ENCODE measurements at places on chromosomes 2 and 18. TPM values are rescaled to one million over a fixed set of nuclear protein-coding genes. Genes with fewer than 3 reads are reported as not detected.

DNA sequence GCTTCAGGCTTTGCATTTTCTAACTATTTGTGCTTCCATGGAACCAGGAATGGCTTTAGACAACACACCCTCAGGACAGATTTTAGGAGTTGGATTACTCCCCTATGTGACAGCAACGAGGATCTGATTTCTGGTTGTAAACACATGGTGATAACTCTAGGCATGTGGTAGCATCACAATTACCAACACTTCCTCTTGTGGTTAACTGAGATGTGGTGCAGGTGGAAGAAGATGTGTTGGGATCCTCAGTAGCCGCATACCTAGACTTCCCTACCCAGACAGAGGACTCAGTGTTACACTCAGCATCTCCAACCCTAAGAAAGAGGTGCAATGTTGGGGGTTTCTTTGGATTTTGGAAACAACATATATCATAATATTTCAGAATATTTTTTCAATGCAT lies 234.8 kb downstream of the DOK6 start:
- no peak for DNase-seq

Gene SPHKAP
- polyA plus RNA-seq = not detected

Gene SERPINB3
- polyA plus RNA-seq = not detected

DNA sequence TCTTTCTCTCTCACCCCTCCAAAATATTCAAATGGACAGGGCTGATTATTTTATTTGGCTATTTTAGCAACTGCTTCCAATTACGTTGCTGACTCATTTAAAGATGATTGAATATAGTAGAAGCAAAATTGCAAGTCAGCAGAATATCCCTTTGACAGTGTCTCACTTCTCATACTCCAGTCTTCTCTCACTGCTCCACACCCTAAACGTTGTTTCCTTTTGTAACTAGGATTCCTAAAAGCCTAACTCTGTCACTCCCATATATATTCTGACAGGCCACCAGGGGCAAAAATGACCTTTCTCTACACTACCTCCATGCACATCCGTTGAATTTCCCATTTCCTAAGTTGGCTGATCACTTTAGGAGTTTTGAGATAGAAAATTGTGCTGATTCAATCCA lies 351.1 kb downstream of the RND3 start:
- DNase-seq = no peak

DNA sequence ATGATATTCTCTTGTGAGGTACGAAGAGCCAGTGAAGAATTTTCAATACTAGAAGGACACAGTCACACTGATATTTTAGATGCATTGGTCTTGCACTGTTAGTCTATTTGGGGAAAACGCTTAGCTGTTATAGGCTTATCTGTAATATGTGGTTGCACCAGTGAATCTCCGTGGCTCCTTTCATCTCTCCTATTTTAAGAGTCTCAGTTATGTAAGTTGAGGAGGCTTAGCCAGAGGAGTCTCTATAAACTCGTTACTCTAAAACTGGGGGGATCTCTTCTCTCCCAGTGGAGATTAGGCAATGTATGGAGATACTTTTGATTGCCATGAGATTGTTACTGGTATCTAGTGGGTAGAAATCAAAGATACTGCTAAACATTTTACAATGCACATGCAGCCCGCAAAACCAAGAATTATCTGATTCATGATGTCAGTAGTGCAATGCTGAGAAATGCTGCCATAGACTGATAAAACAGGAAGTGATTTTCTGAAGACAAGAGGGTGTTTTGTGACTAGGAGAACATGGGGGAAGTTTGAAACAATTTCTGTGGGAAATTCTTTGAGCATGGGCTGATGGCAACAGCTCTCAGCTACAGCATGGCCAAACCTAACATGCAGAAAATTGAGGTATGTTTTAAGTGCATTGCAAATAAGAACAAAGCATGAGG lies 339.1 kb downstream of the SOX11 start:
- DNase-seq = no peak

- DNase-seq = peak; percentile 47
Measured at GRCh38 chr2:69163109-69163508, 150.1 kb downstream of the ANTXR1 start.

- DNase-seq = no peak
Measured at GRCh38 chr2:85578243-85579180, 1.1 kb downstream of the VAMP8 start.

GRCh38 chr18:25279133-25279532 lies 72.8 kb downstream of the ZNF521 start:
- peak; percentile 55 for DNase-seq

DNA sequence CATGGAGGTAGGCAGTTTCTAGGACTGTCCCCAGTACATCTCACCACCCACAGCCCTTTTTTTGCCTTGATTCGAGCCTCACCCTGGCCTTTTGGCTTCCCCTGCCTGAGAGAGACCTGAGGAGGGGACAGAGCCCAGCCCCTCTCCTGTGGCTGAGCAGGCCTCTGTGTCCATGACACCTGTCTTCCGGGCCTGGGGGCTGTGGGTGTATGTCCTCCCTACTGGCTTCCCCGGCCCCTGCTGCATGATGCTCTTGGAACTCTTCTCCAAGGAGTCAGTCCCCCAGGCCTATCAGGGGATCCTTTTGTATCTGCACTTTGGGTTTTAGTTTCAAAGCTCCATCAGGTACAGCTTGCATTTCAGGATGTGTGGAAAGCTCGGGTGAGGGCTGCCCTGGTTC lies 80.4 kb downstream of the STPG4 start:
- no peak for DNase-seq
